Suppressor macrophage treated with lipopolysaccharide for 1 hour (primary cell): ENCODE measurements at places on chromosomes 5 and 9.

- peak; percentile 59 for DNase-seq
These were observed 189.7 kb downstream of the MEF2C start for GRCh38 chr5:88693071-88693932.

GRCh38 chr5:121702682-121703081 is 149.0 kb upstream of the FTMT start:
- DNase-seq = no peak

GRCh38 chr9:7266911-7267595 is 509.3 kb downstream of the KDM4C start:
- DNase-seq = no peak

DNA sequence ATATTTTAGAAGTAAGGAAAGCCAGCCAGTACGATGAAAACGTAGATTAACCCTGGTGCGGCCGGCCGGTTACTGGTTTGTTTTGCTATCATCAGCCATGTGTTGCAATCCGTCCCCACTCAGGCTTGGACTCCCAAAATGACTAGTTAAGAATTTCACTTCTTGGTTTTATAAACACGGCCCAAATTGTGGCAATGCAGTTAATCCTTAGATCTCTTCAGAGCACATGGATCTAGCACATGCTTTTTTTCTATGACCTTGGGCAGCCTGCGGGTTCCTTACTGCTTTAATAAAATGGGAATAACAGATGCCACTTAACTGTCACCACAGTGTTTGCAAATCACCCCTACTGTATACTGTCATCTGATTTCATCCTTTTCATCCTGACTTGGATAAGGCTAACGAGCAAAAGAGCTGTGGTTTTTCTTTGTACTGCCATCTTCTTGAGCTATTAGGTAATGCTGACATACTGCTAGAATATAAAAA is 1.5 kb downstream of the NDFIP1 start:
- DNase-seq = peak; percentile 70

- DNase-seq = no peak
These were observed 90.2 kb downstream of the PLK2 start for GRCh38 chr5:58369513-58370190.

- peak; percentile 5 for DNase-seq
These were observed 10.1 kb upstream of the C1QTNF3 start for GRCh38 chr5:34053133-34053532.
